NCI-H2227 treated with DMSO at 0.1 percent for 48 hours (cell line): ENCODE measurements at places on chromosomes 5 and 9.

- no peak for DNase-seq
Measured at GRCh38 chr5:55497712-55498111, 37.1 kb downstream of the PLPP1 start.

DNA sequence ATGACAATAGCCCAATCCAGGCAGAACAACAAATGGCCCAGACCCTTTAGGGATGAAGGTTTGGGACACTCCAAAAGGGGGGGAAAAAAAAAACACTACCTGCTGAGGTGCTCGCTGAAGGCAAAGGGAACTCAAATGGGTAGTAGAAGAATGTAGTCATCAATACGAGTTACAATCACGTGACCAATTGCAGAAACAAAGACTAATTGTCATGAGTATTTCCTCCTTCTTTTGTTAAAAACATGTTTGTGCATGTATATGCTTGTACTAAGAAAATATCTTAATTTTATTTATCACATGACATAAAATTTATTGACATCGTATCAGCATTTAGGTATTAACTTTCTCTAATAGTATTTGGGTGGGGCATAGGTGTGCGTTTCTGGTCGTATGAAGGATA is 743.5 kb downstream of the DNAH5 start:
- no peak for DNase-seq

DNA sequence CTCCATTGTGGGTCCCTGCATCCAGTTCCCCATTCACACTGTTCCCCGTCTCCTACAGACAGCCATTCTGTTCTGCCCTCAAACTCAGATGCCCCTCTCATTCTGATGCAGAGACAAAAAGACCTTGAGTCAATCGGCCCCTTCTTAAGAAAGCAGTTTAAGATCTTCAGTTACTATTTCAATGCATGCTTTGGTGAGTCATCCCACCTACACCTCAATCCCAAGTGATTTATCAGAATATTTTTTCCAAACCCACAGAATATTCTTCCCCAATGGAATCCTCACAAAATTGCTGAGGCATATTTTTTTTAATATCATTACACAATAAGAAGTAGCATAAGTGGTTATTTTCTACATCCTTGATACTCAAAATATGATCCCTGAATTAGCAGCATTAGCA is 92.4 kb upstream of the SLC1A1 start:
- DNase-seq, result no peak

GRCh38 chr5:95925378-95925744 is 36.3 kb downstream of the ELL2 start:
- DNase-seq, result no peak

DNA sequence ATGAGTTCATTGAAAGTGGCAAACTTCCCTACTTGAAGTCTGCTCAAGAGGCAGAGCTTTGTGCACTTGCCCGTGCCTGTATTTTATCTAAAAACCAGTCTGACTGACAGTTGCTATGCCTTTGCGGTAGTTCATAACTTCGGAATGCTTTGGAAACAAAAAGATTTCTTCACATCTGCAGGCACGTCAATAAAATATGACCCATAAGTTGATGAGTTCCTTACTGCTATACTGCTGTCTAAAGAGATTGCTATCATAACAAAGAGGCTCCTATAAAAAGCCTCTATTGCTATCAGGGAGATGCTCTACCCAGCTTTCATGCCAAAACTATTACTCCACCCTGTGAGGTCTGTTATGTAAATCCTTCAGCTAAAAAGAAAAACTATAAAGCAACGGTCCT is 25.4 kb upstream of the RNF20 start:
- DNase-seq, result no peak

- DNase-seq, result no peak
Measured at GRCh38 chr9:17318821-17319320, 184.0 kb downstream of the CNTLN start.

- no peak for DNase-seq
Measured at GRCh38 chr5:58641533-58641932, 58.7 kb downstream of the RAB3C start.

DNA sequence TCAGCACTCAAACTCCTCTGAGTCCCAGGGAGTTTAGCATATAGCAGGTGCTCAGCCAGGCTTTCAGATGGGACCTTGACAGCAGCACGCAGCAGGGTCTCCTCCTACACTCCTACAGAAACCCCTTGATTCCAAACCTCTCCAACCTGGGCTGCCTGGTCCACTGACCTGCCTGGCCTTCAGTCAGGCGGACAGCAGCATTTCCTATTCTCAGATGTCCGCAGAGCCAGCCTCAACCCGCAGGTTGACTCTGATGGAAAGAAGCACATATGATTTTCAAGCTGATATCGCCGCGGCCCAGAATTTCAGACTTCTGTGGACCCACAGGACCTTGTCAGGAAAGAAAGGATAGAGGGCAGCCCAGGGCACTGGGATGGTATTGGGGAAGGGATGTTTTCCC is 5.3 kb upstream of the SLC25A48 start:
- DNase-seq, result no peak

- DNase-seq, result peak; percentile 33
Measured at GRCh38 chr9:127589955-127590370, 22.1 kb upstream of the STXBP1 start.

- DNase-seq, result no peak
Measured at GRCh38 chr5:98514215-98514614, 259.2 kb upstream of the RGMB start.

GRCh38 chr5:121325930-121326329 is 525.8 kb upstream of the FTMT start:
- DNase-seq, result no peak

GRCh38 chr5:56170557-56170956 is 62.6 kb downstream of the ANKRD55 start:
- DNase-seq, result no peak

DNA sequence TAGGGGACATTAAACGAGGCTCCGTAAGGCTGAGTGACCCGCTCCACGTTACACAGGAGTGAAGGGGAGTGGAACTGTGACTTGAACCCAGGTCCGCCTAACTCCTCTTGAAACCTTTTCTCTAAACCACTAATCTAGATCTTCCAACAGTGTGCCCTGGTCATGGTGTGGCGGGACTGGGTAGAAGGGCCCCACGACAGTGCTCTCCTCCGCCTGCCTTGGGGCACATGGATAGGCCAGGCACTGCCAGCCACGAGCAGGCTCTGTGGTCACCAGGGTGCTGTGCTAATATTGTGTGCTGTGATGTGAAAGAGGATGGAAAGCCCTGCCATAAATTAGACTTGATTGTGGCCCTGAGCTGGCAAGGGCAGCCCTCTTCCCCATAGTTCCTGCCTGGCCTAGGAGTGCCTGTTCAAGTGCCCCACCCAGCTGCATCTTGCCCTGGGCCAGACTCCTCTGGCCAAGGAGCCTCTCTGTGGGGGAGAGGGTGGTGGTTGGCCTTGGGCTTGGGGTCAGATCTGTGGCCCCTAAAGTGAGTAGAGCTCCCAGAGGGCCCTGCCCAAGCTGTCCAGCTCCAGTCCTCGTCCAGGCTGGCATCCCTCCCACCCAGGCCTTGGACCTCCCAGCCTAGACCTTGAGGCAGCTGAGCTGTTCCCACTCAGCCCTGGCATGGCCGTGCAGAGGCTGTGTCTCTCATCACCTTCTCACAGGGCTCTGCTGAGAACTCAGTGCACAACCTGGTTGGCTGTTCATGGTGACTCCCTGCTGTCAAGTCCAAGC is 67.8 kb upstream of the TBC1D2 start:
- DNase-seq, result no peak

GRCh38 chr9:79134654-79135053 is 437.1 kb upstream of the TLE4 start:
- DNase-seq, result peak; percentile 29

DNA sequence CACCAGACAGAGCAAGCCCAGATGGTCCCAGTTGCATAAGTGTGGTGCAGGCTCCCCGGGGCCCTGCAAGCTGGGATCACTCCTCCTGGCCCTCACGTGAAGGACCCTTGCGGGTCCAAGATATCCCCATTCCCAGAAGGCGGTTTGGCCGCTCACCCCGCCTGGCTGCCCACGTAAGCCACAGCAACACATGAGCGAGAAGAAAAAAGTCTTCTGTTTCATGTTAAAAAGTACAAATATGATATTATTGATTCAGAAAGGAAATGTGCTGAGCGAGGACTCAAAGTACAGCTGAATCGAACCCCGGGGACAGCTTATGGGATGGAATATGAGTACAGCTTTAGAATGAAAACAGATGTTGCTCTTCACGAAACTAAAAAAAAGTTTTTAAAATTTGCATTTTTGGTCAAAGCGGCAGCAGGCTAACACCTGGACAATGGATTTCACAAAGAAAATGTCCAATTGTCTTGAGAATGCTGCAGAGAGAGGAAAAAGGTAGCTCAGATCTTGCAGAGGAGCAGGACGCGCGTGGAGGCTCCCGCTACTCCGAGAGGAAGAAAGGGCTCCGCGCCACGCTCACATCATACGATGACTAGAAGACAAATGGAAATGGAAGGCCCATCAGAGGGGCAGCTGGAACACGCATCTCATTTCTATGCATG is 427.6 kb downstream of the IRX1 start:
- no peak for DNase-seq

GRCh38 chr9:133449760-133450159 is 10.0 kb upstream of the CACFD1 start:
- DNase-seq, result no peak

GRCh38 chr5:78597974-78598371 is 50.6 kb downstream of the LHFPL2 start:
- DNase-seq, result no peak

DNA sequence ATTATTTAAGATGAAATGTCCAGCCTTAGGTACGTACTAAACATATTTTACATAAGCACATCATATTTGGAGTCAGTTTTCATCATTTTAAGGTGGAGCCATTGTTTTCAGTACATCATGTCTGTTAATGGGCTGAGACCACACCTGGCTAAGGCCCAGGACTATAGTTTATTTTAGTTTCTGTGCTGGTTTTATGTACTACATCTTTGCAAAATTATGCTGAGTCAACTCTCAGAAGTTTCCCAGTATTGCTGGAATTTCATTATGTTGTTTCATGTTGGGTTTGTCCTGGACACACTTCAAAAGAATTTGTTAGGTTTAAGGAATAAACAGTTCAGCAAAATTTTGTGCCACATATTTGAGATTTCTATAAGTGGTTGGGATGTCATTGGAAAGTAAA is 171.2 kb downstream of the CCDC171 start:
- DNase-seq, result no peak

DNA sequence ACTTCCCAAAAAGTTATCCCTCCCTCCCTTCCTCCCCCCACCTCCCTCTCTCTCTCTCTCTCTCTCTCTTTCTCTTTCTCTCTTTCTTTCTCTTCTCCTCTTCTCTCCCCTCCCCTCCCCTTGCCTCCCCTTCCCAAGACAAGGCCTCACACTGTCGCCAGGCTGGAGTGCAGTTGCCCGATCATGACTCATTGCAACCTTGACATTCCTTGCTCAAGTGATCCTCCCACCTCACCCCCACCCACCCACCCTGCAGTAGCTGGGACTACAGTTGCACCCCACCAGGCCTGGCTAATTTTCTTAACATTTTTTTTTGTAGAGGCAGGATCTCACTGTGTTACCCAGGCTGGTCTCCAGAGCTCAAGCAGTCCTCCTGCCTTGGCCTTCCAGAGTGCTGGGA is 32.8 kb downstream of the VPS13A start:
- no peak for DNase-seq

- DNase-seq, result no peak
Measured at GRCh38 chr9:137158625-137159024, 11.2 kb downstream of the LRRC26 start.

DNA sequence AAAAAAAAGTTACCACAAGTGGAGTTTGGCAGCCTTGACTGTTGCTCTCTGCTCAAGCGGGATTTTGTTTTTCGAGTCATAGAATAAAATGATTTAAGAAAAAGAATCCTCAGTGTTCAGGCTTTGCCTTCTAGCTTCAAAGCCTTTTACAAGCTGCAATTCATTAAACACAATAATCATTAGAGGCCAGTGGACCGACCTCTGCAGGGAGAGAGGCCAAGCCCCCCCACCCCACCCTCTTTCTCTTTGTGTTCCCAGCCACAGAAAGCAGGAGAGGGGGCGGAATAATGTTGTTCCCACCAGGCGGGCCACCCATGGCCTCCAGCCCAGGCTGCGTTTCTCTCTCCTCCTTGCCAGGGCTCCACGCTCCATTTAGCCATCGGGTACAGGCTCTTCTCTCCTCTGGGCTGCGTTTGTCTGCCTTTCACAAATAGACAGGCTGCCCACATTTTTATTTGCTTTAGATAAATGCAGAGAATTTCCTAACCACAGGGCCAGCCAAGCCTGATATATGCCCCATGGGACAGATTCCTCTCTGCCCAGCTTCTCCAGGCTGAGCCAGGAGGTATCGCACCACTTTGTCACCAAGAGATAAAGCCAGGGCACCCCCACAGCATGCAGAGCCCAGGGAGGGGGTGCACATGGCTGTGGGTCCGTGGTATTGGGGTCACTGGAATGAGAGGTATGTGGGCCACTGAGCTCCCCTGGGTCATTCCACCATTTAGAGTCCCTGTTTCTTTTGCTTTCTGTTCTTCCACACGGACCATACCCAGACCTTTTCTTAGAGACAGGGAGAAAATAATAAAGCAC is 318.8 kb downstream of the PIK3R1 start:
- DNase-seq, result no peak

DNA sequence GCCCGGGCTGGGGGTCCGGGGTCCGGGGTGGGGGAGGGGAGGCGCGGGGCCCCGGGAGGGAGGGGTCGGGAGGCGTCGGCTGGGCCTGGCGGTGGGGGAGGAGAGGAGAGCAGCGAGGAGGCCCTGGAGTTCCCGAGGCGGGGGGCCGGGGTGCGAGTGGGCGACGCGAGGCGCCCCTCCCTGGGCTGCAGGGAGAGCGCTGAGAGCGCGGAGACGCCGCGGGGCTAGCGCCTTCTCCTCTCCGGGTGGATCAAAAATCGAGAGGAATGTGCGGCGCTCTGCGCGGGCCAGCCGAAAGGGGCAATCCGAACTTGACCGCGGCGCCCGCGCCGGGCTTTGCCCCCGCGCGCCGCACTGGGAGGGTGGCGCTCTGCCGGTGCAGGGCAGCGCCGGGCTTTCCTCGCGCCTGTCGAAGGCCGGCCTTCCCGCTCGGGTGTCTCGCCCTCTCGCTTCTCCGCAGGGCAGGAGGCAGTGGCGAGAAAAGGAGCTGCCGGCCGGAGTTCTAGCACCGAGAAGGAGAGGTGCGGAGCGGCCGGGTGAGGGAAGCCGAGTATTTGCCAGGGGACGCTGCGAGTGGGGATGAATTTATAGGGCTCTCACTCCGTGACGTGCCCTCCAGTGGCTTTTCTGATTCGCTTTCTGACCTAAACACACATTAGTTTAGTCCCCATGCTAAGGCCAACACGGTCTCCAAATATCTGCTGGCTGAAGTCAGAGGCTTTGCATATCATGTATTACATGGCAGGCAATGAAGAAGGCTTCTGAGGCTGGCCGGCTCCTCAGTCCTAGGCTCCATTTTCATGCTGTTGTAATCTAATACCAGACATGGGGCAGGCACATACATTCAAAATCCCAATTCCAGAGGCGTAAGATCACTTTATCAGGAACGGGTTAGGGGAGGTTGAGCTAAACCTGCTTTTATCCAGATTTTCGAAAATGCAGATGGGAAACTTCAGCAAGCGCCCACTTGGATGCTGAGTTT is 503 bp upstream of the GDNF start:
- no peak for DNase-seq
